ENCODE measurements at places on chromosomes 6 and 20.

- DNase-seq: no peak
Observed at GRCh38 chr6:11364971-11365397, 132.5 kb upstream of the NEDD9 start.

DNA sequence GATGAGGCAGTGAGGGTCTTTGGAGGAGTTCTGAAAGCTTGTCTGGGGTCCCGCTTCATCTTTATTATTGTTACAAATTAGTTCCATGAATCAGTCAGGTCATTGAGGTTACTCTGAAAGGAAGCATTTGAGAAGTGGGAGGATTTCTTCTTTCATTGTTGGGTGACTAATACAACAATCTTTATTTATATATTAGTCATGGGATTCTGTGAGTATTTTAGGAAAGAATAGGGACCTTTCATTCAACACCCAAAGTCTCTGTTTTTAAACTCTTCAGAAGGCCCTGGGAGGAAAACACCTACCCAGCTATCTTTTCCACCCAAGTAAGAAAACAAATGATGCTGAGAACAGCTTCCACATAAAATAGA, 98.3 kb downstream of the SOD2 start:
- DNase-seq: peak; percentile 87

DNA sequence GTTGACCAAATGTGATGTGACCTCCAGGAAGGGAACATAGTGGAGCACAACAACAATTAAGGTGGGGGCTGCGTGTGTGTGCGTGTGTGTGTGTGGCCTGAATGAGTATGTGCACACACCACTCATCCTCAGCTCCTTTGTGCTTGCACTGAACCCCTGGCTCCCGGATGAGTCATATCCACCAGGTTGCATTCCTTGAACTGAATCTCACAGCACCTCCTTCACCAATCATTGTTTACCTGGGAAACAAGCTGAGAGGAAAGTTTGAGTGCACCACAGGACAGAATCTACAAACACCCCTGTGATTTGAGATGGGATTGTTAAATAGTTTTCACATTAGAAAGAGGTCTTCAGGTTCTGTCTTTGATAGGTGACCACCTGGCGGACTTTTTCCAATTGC, 33.7 kb upstream of the GPR6 start:
- DNase-seq: peak; percentile 16

- DNase-seq: peak; percentile 34
Observed at GRCh38 chr6:13765570-13765969, 48.8 kb downstream of the MCUR1 start.

DNA sequence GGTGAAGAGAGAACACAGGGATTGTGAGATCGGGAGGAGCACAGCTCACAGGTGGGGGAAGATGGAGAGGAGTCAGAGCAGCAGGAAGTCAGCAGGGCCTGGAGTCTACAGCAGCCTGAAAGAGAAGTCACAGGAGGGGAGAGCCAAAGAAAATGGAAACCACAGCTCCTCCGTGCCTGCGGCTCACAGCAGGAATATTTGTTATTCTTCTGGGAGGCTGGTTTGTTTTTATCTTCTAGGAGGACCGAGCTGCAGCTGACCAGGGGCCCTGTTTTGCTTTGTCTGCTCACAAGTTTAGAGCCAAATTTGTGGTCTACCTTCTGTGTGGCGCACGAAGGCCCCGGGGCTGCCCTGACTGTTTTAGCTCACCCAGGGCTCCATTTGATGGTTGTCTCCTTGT, 81.8 kb downstream of the CLIC5 start:
- peak; percentile 77 for DNase-seq

DNA sequence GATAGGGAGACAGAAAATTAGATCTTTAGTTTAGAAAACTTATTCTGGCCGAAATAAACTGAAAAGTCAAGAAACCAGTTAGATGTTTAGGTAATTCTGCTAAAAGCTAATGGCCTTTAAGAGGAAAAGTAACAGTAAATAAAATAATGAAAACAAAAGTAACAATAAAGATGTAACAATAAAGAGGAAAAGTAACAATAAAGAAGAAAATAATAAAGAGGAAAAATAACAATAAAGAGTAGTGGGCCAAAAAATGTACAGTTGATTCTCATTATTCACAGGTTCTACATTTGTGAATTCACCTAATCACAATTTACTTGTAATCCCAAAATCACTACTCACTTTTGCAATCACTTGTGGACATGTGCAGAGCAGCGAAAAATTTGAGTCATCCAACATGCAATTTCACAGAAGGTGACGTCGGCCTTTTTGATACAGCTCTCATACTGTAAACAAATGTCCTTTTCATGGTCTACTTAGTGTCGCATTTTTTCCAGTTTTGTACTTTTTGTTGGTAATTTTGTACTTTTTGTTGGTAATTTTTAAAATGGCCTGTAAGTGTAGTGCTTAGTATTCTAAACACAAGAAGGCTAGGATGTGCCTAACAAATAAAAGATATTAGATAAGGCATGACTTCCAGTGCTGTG, 24.0 kb downstream of the HBS1L start:
- DNase-seq: no peak

GRCh38 chr20:47670913-47671312, 114.4 kb downstream of the SULF2 start:
- no peak for DNase-seq

DNA sequence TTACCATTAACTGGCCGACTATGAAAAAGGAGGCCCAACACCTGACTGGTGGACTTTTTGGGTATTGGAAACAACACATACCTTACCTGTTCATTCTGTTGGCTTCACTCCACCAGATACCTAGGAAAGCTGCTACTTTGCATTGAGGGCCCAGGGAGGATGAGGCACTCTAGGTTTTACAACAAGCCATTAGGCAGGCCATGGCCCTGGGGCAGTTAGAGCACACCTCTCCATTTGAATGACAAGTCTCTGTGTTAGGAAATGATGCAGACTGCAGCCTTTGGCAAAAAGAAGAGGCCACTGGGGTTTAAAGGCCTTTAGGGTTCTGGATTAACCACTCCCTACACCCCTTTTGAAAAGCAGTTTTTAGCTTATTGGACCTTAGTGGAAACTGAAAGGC, 144.3 kb downstream of the OR2B2 start:
- DNase-seq: no peak

- no peak for DNase-seq
Observed at GRCh38 chr6:3707024-3707423, 44.5 kb downstream of the PXDC1 start.

GRCh38 chr6:97849390-97849789, 566.4 kb upstream of the MMS22L start:
- DNase-seq: no peak

GRCh38 chr6:137775227-137775626, 91.8 kb upstream of the TNFAIP3 start:
- DNase-seq: peak; percentile 22

DNA sequence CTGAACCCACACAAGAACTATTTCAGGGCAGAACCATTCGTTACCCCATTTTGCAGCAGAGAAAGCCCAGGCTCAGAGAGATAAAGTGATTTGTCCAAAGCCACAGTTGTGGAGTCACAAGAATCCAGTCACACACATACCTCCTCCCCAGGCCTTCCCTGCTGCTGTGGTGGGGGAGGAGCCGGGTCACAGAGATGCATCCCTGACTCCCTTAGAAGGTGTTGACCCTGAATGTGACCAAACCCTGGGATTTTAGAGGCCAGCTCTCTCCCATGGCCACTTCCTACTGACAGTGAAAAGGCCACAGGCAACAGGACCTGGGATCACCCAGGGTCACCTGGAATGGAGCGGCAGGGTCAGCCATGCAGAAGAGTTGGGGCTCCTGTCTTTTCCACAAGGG, 48.6 kb downstream of the CHMP4B start:
- DNase-seq: no peak

GRCh38 chr20:35697696-35698297, 1.4 kb downstream of the NFS1 start:
- no peak for DNase-seq

GRCh38 chr20:41030531-41031242, 2.1 kb downstream of the TOP1 start:
- peak; percentile 59 for DNase-seq

DNA sequence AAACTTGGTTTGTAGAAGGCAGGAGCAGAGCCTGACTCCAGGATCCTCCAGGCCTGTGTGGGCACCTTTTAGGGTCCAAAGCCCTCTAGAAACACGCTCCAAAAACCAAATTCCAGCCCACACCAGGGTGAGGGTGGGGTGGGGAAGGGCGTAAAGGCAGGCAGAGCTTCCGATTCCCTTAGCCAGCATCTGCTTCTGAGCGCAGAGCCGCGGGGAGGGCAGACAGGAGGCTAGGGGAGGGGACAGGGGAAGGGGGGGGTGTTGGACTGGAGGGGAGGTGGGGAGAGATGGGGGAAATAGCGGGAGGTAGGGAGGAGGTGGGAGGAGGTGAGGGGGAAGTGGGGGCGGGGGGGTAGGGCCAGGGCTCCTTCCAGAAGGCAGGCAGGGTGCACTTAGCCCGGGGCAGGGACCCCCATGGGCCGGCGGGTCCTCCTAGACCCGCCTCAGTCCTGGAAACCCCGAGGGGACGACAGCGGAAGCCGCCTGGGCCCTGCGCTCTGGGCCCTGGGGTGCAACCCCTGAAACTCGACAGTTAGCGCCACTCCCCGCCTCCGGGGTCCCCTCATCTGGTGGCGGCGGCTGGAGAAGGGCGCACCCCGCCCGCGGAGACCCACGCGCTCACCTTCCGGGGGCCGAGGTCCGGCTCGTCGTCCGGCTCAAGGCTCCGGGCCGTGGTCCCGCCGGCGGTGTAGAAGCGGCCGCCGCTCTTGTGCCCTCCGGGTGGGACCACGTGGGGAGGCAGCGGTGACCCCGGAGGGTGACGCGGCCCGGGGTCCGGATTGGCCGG, 22.0 kb upstream of the FRMD1 start:
- DNase-seq: no peak

DNA sequence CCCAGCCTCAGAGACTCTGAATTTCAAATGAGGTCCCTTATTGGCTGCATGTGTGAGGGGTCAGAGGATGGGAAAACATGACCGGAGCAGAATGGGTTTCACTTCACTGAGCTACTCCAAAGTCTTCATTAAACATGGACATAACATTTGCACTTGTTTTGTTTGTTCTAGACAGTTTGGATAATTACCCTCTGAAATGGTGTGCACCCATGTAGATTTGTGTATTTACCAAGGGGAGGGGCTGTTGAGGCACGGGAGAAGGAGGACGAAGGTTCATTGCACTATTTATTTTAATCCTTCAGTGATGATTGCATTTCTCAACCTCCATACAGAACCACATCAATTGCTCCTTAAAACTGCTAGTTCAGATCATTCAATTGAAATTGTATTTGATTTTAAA, 364.2 kb downstream of the TFAP2B start:
- DNase-seq: no peak

DNA sequence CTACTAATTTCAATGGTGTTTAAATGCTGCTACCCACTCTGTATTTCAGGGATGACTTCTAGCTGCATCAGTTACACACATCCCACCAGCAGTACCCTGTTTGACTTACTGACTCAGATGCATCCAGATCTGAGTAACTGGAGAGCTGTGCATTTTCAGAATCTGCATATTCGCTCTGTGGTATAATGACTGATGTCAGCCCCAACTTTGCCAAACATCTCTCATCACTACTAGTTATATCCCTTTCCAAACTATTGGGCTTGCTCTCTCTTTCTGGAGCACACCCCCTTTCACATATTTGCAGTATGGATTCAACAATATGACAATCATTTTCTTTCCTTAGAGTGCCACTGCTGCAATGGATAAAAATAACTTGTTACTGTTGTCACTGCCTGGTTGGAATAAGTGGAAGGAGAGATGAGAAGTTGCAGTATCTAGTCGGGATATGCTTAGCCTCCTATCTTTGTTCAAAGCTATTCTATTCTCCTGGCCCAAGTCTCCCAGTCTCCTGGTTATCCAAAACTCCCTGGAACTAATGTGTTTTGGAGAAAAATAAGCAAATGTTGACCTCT, 3.3 kb upstream of the RSPO3 start:
- no peak for DNase-seq

DNA sequence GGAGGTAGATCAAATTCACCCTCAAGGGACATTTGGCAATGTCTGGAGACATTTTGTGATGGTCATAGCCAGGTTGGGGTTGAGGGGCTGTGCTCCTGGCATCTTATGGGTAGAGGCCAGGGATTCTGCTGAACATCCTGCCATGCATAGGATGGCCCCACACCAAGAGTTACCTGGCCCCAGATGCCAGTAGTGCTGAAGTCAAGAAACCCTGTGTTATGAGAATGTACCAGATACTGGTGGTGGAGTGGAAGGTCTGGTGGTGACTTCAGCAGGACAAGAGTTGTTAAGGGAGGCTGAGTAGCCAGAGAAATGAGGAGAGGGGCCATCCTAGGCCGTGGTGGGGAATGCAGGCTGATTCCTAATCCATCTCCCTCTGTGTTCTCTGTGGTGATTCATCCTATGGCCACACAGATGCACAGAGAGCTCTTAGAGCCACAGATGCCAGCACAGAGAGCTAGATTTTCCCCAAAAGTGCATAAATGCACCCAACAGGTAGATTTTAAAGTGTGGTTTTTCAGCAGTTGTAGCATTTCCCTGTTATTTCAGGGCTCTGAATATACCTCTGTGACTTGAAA, 43.6 kb downstream of the CDYL start:
- peak; percentile 27 for DNase-seq

GRCh38 chr6:102300350-102300749, 906.8 kb downstream of the GRIK2 start:
- DNase-seq: no peak

GRCh38 chr6:143405373-143406154, 44.9 kb downstream of the ADAT2 start:
- peak; percentile 96 for DNase-seq

GRCh38 chr6:1962201-1962600, 283.2 kb downstream of the GMDS start:
- DNase-seq: no peak

DNA sequence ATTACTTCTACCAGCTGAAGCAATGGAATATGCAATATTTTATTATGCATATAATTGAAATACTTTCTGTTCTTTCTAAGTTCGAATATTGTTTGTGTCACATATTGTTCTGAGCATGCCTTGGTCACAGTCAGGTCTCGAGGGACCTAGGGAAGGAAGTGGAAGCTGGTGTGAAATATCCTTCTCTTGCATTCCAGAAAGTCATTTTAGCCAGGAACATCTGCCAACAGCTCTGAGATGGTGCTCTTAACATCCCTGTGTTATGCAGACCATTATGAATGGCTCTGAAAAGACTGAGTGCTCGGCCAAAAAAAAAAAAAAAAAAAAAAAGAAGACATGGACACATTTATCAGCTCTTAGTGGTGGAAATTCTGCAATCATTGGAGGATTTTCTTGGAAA, 132.7 kb upstream of the JAG1 start:
- DNase-seq: no peak

- peak; percentile 28 for DNase-seq
Observed at GRCh38 chr6:89148016-89148750, 2.3 kb downstream of the PM20D2 start.

DNA sequence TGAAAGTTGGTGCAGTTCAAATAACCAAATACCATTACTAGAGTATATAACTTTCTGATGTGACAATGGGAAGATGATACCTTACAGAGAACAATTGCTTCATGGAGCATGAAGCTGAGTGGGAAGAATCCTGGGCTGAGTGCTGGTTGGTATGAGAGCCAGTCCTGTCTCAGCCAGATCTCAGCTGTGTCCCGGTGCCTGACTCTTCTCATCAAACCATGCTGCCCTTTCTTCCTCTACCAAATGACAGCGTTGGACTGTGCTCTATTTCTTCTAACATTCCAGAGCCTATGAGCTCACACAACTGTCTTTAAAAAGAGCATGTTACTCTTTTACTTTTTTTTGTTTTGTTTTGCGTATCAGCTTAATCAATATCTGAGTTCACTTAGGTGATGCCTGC, 27.5 kb upstream of the PBOV1 start:
- DNase-seq: no peak

GRCh38 chr6:42428326-42429041, 23.2 kb downstream of the TRERF1 start:
- DNase-seq: peak; percentile 54

- DNase-seq: no peak
Observed at GRCh38 chr20:10659651-10660601, 13.9 kb downstream of the JAG1 start.

GRCh38 chr6:63307581-63308246, 12.1 kb downstream of the LGSN start:
- peak; percentile 75 for DNase-seq

All from M059J (cell line).